Activated CD8-positive, alpha-beta memory T cell treated with anti-CD3 and anti-CD28 coated beads for 4 hours (primary cell): ENCODE measurements at places on chromosomes 1 and 21.

- DNase-seq: no peak
These were observed 90.1 kb upstream of the IRF2BP2 start for GRCh38 chr1:234699795-234700665.

- no peak for DNase-seq
These were observed 14.5 kb downstream of the IFNLR1 start for GRCh38 chr1:24172598-24172997.

DNA sequence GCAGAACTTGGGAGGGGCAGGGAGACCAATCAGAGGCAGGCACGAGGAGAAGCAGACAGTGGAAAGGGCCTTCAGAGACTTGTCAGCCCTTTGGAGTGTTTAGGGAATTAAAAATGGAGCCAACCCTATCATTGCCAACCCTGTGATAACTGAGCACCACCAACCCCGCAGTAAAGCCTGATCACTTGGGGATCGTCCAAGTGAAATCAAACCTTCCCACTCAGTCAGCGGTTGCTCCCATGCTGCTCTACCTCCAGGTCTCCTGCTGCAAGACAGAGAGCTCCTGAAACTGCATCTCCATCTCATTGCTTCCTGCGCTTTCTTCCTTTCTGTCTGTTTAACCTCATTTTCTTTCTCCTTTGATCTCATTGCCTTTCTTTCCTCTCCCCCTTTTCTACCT is 4.8 kb upstream of the ACKR1 start:
- DNase-seq: no peak

- DNase-seq: no peak
These were observed 181.8 kb downstream of the ZNF281 start for GRCh38 chr1:200228081-200228480.

DNA sequence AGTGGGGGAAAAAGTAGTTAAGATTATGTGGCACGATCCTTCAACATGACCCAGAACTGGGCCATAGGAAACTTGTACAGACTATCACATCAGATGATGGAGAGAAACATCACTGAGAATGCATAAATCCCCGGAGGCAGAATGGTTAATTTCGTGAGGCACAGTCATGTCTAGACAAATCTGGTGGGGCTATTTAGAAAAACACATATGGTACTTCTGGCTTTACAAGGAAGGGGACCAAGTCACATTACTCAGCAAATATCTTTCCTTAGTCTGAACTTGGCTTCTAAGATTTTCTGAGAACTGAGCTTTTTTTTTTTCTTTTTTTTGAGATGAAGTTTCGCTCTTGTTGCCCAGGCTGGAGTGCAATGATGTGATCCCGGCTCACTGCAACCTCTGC is 9.2 kb upstream of the UQCRHL start:
- no peak for DNase-seq

DNA sequence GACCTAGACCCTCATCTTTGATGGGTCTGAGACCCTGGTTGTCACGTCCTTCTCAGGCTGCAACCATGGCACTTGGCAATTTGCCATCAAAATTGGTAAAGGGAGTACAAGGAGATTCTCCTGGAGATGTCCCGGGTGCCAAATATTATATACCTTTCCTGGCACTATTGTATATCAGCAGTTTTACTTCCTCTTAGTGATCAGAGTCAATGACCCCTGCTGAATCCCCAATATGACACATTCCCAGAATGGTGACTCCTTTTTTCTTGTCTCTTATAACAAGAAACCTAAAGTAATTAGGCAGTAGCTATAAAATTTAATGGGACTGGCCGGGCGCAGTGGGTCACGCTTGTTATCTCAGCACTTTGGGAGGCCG is 39.6 kb upstream of the CDC42BPA start:
- no peak for DNase-seq

GRCh38 chr21:42681296-42682206 is 28.1 kb downstream of the PDE9A start:
- DNase-seq: no peak

- DNase-seq: no peak
These were observed 60.1 kb upstream of the DUSP10 start for GRCh38 chr1:221801773-221802516.

DNA sequence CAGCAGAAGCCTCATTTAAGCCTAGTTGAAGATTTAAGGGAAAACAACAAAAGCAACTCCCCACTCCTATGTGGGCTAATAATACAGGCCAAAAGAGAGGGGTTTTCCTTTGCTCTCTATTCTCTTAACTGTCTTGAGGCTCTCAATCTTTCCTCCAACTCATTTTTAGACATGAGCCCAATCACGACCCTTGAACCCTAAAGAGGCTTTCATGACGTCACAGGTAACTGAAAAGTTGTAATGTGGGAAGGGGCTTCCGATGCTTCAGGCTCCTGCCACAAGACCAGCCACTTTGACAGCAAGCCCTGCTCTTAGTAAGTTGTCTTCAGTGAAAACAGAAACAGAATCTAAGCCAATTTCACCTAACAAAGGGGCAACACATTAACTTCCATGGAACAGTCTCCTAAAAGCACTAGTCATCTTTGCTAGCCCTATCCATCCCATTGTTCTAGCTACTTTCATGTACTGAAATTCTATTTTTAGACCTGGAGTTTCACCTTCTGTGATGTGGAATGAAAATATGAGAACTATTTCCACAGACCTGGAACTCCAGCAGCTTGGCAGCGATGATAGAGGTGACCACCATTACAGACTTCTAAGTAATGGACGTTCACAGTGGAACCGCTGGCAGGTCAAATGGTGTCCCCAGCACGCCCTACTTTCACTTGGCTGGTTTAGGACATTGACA is 36.3 kb downstream of the GPR161 start:
- no peak for DNase-seq

GRCh38 chr1:47875831-47876586 is 121.2 kb downstream of the TRABD2B start:
- no peak for DNase-seq

- no peak for DNase-seq
These were observed 21.5 kb upstream of the RCAN3 start for GRCh38 chr1:24481101-24481500.

DNA sequence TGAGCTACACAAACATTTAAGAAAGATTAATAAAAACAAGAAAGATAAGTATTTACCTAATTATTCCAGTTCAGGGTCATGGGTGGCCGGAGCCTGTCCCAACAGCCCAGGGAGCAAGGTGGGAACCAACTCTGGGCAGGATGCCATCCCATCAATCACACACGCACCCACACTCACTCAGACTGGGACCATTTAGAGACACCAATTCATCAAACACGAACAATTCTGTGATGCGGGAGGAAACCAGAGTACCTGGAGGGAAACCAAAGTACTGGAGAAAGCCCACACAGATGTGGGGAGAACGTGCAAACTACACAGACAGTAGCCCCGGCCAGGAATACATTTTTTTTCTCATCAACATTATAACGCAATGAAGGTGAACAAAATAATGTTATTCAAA is 16.2 kb downstream of the WASF2 start:
- DNase-seq: no peak

- no peak for DNase-seq
These were observed 473.5 kb downstream of the PTPRU start for GRCh38 chr1:29709704-29710280.

GRCh38 chr1:178931858-178932551 is 61.1 kb upstream of the ANGPTL1 start:
- no peak for DNase-seq

DNA sequence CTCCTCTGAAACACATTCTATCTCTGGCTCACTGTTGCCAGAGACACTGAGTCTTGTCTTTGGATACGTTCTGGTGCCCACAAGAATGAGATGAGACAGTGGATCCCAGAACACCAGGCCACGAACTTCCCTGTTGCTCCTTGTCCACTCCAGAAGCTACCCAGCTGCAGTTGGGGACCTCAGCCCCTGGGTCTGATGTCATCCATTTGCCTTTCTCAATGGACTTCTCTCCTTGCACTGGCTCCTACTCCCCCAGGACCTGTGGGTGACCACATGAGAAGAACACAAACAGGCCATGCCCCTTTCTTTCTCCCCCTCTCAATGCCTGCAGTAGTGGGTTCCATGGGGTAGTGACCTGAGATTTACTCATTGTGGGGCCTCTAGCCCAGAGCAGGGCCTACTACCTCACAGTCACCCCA is 5.9 kb downstream of the NBPF1 start:
- no peak for DNase-seq

DNA sequence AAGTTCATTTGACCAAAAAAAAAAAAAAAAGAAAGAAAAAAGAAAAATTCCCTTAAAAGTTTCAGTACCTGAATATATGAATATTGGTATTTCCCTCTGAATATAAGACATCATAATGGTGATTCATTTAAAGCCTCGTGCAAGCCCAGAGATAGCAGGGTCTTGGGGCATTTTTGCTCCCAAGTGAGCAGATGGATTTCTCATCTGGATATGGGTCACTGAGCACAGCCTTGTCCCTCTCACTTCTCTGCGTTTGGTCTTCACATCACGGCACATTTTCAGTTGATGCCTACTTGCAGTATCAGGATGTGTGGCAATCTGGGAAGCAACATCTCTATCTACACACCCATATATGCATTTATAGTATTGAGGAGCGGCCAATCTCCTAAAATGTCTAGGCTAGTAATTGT is 12.7 kb downstream of the CD58 start:
- DNase-seq: no peak

DNA sequence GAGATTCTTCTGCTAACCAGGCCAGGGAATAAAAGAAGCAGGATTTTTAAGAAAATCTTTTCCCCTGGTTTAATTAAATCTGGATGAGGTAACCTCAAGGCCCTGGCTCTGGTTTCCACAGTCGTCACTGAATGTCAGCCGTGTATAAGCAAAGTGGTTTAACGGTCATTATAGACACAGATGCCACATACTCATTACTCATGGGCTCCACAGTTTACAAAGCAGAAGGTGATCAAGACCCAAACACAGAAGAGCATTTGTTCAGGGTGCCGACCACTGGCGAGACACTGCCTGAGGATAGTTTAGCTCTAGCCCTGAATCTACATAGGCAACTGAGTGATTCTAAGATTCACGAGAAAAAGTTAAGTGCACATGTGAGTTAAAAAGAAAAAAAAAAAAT is 27.8 kb upstream of the RAP1GAP start:
- no peak for DNase-seq

DNA sequence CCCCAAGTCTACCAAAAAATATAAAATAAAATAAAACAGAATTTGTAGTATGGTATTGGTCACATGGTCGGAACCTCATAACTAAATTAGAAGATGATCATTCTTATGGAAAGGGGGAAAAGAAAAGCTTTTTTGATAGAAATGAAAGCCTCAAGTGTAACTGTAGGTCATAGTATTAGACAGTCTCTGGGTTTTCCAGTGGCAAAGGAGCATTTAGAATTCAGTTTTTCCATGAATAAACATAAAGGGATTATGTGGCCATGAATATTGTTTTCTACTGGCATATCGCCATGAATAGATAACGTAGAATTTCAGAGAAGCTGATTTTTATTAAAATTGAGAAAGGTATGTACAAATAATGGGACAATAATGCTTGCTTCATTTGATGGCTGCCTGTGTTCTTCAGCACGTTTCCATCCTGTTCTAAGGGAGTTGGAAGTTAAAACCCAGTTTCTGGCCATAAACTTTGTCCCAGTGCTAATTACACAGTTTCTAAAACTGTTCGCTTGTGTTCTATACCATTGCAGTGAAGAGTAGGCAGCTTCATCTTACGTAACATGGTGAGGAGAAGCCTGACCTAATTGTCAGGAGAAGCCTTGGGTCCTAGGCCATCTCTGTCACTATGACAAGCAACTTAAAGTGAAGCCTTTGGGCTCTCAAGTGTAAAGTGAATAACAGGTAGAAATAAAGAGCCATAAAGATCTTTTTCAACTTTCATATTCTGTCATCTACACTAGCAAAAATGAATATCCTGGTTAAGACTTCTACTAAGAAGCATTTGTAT is 70.5 kb upstream of the PGD start:
- DNase-seq: no peak

DNA sequence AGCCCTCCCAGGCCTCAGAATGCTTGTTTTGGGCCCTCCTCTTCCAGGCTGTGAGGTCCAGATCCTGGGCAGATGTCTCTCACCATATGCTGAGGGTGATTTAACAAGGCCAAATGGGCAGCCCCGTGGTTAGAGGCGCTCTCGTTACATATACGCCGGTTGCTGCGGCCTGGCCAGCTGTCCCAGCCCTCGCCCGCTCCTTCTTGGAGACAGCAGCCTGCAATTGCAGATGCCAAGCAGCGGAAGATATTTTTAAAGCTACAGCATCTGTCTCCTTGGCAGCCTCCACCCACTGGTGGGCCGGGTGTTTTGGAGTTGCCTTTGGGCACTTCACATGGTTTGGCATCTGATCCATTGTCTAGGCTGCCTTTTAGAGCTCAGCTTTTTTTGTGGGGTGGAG is 178.8 kb upstream of the NFIA start:
- no peak for DNase-seq

- no peak for DNase-seq
These were observed at the start of gene CORT for GRCh38 chr1:10449751-10450150. Gene CORT, plus strand, starts transcription at chr1:10450031. Its CDS starts 193 bp downstream, at chr1:10450224.

- no peak for DNase-seq
These were observed 67.6 kb downstream of the RGS13 start for GRCh38 chr1:192703283-192704206.

DNA sequence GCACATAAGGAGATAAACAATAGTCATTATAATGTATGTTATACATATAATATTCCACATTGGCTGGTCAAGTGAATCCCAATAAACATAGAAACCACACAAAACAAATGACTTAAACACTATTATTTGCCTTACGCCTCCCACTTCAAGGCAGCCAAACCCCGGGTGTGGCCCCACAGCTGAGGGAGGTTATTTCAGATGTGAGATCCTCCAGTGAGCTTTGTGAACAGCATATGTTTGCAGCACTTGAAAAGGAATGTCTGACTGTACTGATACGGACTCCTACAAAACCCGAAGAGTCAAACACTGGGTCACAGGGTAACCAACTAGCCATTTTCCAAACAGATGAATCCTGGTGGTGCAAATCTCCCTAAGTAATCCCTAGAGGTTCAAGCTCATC is 27.1 kb upstream of the DISP1 start:
- DNase-seq: no peak

GRCh38 chr21:45920824-45921600 is 60.6 kb upstream of the COL6A1 start:
- DNase-seq: no peak

- DNase-seq: peak; percentile 41
These were observed 8.8 kb upstream of the FGR start for GRCh38 chr1:27643600-27644368.

GRCh38 chr1:60388092-60388987 is 314.8 kb upstream of the C1orf87 start:
- DNase-seq: no peak

DNA sequence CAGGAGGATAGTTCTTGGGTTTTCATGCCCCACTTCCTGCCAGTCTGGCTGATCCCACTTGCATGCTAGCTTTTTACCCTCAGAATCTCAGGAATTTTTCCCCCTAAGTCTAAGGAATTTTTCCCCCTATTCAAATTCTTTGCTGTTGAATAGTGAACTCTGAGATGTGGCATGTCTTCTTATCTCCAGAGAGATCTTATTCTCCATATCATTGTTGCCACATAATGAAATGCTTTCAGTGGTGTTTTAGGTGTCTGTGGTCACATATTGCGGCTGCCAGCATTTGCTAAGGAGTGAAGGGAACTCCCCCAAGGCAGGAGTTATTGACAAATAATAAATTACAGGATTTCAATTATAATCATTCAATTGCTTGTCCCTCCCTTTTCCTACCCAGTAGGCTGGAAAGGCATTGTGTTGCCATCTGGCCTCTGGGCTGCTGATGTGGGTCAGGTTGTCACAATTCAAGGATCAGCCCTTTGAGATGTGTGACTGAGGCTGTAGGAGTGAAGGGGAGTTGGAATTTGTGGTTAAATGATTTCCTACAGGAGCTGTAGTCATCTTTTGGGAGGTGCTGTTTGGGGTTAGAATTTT is 3.9 kb upstream of the FLG start:
- no peak for DNase-seq
